AG20443 (cell line): ENCODE measurements at places on chromosomes 7 and 10.

DNA sequence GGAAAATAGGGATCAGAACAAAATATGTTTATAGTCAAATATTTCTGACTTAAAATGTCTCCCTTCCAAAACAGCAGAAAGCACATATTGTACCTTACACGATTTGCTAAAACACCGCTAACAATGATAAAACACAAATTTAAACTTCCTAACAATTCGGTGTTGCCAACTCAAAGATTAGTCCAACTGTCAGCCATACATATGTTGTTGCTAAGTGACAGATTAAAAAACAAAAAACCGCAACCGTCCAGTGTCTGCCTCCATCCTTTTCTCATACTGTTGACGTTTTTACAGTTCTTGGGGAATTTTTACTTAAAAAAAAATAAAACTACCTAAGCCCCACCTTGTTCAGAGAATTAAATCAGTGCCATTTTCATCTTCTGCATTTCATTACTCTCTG is 118.0 kb downstream of the RAB11FIP2 start:
- DNase-seq, result no peak

DNA sequence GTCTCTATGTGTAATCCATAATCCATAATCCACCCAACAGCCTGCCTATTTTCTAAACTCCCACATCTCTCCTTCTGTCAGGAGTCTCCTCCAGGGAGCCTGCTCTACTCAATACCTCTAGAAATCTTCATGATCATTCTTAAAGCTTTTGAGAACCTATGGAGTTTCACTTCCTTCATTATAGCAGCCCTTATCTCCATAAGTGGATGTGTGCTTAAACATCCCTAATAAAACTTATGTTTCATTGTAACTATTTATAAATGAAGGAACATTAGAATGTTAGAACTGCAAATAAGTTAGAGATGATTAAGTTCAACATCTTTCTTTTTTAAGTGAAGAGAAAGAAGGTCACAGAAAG is 8.5 kb downstream of the CPED1 start:
- no peak for DNase-seq

- DNase-seq, result no peak
Observed at GRCh38 chr7:65325793-65326432, 47.7 kb upstream of the ZNF92 start.

- no peak for DNase-seq
Observed at GRCh38 chr10:117264782-117265181, 23.9 kb downstream of the SLC18A2 start.

- DNase-seq, result no peak
Observed at GRCh38 chr10:90089719-90090118, 388.3 kb downstream of the KIF20B start.

DNA sequence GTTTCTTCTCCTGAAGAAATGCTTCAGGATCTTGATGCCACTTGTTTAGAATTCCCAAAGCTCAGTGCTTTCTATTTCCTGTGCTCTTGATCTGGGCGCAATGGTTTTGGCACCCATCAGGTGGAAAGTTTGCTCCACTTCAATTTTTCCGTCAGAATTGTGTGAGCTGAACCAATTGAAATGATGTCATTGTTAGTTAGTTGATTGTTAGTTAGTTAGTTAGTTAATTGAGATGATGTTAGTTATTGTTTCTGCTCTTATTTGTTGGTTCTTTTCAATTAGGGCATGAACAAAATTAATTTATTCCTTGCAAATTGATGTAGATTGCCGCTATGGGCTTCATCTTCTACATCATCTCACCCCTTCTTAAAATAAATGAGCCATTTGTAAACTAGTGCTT is 252.6 kb downstream of the BAMBI start:
- DNase-seq, result no peak

- DNase-seq, result no peak
Observed at GRCh38 chr10:132881186-132881920, 61.0 kb downstream of the CFAP46 start.

DNA sequence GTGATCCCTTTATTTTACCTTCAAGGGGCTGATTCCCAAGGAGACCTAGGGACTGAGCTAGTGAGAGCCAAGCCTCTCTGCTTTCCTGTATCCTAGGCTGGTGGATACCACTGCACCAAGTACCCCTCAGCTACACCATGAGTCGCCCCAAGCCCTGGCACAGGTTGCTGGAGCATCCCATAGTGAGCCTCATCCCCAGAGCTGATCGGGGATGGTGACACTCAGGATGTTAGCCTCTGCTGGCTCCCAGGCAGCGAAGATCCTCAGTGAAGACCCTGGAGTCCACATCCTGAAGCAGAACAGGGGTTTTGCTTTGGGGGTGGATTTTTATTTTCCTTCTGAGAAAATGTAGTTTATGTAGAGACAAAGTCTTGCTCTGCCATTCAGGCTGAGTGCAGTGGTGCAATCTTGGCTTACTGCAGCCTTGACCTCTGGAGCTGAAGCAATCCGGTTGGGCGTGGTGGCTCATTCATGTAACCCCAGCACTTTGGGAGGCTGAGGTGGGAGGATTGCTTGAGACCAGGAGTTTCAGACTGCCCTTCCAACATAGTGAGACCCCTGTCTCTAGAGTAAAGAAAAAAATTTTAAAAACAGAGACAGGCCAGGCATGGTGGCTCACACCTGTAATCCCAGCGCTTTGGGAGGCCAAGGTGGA is 12.5 kb upstream of the ZNF212 start:
- no peak for DNase-seq

- DNase-seq, result no peak
Observed at GRCh38 chr10:30674796-30675195, 45.2 kb upstream of the LYZL2 start.

DNA sequence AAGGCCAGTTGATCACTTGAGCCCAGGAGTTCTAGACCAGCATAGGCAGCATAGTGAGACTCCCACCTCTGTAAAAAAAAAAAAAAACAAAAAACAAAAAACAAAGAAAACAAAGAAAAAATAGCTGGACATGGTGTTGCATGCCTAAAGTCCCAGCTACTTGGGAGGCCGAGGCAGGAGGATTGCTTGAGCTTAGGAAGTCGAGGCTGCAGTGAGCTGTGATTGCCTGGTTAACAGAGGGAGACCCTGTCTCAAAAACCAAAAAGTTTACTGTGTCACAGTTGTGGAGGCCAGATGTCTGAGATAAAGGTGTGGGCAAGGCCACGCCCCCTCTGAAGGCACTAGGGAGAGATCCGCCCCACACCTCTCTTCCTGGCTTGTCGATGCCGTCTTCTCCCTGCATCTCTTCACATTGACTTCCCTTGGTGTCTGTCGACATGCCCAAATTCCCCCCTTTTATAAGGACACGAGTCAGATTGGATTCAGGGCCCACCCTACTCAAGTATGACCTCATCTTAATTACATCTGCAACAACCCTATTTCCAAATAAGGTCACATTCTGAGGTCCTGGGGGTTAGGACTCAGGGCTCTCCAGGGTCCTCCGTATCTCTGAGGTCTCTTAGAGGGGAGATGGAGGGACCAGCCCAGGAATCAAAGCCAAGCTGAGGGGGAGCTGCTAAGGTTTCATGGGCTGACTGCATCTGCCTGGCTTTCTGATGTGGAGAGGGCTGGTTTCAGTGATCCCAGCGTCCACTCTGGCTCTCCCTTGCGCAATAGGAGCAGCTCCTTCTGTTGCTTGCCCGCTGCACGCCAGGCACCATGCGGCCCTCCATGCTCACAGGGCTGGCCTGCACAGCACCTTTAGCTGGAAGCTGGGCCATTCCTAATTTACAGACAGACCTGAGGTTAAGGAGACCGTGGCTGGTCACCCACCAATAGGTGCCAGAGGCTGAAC is 23.1 kb downstream of the AGAP3 start:
- DNase-seq, result peak; percentile 89

GRCh38 chr10:106857213-106857612 is 307.3 kb downstream of the SORCS1 start:
- DNase-seq, result no peak

DNA sequence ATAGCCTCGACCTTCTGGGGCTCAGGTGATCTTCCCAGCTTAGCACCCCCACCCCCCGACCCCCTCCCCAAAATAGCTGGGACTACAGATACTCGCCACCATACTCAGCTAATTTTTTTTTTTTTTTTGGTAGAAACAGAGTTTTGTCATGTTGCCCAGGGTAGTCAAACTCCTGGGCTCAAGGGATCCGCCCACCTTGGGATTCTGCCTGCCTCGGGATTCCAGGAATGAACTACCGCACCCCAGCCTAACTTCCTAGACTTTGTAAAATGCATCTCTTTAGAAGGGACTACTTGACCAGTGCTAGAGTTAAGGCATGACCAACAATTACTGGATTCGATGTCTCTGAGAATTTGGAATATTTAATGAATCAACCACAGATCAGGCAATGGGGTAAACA is 85.9 kb downstream of the MDFIC start:
- no peak for DNase-seq

GRCh38 chr7:28411876-28412662 is at the start of gene CREB5:
CREB5 (plus strand) TSS chr7:28412518; CDS start chr7:28412915, 397 bp downstream.
- no peak for DNase-seq

- DNase-seq, result peak; percentile 18
Observed at GRCh38 chr10:52573347-52573746, 199.2 kb downstream of the MBL2 start.

DNA sequence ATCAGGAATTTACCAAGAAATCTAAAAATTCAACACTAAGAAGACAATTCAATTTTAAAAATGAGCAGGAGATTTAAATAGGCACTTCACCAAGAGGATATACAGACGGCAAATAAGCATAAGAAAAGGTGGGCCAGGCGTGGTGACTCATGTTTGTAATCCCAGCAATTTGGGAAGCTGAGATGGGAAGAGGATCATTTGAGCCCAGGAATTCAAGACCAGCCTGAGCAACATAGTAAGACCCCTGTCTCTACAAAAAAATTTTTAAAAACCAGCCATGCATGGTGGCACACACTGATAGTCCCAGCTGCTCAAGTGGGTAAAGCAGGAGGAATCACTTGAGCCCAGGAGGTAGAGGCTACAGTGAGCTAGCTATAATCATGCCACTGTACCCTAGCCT is 3.5 kb upstream of the AKR1D1 start:
- no peak for DNase-seq

DNA sequence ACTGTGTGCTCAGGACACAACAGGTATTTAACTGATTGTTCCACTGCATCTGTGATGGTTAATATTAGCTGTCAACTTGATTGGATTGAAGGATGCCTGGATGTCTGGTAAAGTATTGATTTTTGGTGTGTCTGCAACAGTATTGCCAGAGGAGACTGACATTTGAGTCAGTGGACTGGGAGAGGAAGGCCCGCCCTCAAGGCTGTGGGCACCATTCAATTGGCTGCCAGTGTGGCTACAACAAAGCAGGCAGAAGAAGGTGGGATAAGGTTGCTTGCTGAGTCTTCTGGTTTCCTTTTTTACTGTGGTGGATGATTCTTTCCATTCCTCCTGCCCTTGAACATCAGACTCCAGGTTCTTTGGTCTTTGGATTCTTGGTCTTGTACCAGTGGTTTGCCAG is 137.1 kb upstream of the FAM13C start:
- no peak for DNase-seq
